Right ventricle myocardium superior (tissue), 1 donor: ENCODE measurements at places on chromosomes 12 and 14. TPM values are rescaled to one million over a fixed set of nuclear protein-coding genes. Genes with fewer than 3 reads are reported as not detected.

- DNase-seq = no peak
Measured at GRCh38 chr12:4607056-4607455, 41.8 kb downstream of the AKAP3 start.

DNA sequence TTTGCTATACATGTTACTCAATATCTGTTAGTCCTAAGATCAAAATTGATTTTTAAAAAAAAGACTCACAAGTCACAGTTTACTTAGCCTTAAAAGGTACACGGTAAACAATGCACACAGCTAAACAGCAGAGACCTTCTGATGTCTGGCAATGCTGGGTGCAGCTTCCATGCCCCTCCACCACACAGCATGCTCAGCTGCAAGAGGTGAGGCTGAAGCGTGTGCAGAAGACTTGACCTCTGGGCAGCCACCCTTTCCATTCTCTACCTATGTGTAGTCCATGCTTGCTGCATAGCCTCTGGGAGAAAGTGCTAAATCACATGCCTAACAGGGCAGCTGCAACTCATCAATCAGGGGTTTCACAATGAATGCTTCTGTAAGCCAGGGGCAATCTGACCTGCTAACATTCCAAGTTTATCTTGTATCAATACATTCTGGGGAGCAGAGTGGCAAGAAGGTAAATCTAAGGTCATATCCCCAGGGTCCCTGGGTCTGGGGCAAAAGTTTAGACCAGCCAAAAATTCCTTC is 44.5 kb upstream of the AMN1 start:
- DNase-seq = no peak

DNA sequence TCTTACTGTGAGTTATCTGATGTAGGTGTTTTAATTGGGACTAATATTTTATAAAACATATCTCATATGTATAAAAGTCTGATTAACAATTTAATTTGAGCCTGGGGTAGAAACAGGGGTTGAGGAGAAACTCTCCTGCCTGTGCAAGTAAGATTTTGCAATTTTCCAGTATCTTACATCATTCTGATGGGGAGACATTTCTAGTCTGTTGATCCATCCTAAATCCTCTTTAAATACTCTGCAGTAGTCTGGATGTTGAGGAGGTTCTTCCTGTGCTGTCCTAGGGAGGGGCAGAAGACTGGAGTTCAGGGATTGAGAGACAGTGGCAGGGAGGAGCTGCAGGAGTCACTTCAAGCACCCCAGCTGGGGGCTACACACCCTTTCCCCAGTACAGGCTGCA is 287.8 kb downstream of the ADGRD1 start:
- DNase-seq = no peak

DNA sequence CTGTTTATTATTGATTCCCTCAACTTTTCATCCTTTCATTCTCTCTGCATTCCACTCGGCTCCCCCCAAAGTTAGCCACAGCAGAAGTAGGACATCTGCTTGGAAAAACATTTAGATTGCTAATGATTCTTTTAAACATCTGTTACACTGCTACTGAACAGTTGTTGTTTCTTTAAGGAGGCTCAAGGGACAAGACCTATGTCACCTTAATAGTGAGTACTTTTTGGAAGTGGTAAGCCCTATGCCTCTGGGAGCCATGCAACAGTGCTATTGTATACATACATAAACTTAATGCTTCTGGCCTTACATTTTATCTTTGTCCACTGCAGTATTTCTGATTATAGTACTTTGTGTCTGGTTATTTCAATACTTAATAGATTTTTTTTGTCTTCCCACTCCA is 628.2 kb upstream of the FOXG1 start:
- DNase-seq = no peak

- no peak for DNase-seq
Measured at GRCh38 chr12:89621521-89621920, 87.1 kb downstream of the ATP2B1 start.

The PMCH gene
- not detected for total RNA-seq

The ATP2A2 gene
- 3,087 TPM for total RNA-seq
